ENCODE measurements at places on chromosomes 1 and 21. TPM values are rescaled to one million over a fixed set of nuclear protein-coding genes. Genes with fewer than 3 reads are reported as not detected.

LIN9 gene
- total RNA-seq, result 6.8 TPM

CSF3R gene
- not detected for total RNA-seq

OR2L13 gene
- total RNA-seq, result not detected

TMCO2 gene
- not detected for total RNA-seq

OR2M3 gene
- total RNA-seq, result not detected

OR2T11 gene
- not detected for total RNA-seq

DDI2 gene
- 14.4 TPM for total RNA-seq

PTGS2 gene
- total RNA-seq, result 40.7 TPM

TDRD5 gene
- total RNA-seq, result not detected

PPFIA4 gene
- 0.25 TPM for total RNA-seq

DAB1 gene
- not detected for total RNA-seq

ANGPTL1 gene
- total RNA-seq, result not detected

FAM177B gene
- not detected for total RNA-seq

MTR gene
- total RNA-seq, result 22.8 TPM

DNA sequence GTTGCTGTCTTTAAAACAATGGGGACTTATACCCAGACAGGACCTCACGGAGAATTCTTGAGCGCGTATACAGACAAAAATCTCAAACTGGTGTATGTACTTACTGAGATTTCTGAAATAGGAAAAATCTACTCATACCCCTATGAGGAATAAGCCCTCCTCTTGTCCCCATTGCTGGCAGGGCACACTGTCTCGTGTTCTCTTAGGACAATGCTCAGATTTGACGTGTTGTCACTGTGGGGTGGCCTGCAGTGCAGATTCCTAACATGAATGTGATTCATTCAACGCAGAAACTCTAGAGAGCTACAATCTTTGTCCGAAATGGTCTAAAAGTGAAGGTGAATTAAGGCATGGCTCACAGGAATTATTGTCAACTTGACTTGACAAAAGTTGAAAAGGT lies 31.1 kb upstream of the PDE9A start:
- no peak for DNase-seq

- DNase-seq, result peak; percentile 17
Measured at GRCh38 chr1:107617456-107617855, 347.5 kb downstream of the VAV3 start.

DNA sequence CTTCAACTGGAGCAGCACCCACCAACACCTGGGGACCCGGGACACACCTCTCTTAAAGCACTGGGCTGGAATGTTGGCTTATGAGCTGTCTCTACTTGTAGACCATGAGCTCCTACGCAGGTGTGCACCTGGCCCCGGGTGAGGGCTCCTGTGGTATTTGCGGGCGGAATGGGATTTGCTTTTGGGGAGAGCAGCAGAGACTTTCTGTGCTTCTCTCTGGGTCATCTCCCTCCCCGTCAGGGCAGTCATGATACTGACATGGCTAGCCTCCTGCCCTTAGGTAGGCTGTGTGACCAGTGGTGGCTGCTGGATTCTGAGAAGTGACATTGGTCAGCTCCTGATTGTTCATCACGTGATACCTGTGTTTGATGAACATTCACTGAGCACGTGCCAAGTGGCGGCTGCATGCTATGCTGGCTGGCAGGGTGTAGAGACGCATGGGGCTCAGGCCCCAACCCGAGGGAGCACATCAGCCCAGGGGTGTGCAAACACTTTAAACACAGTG lies 9.0 kb upstream of the ZBTB21 start:
- DNase-seq, result peak; percentile 98

- DNase-seq, result no peak
Measured at GRCh38 chr1:11463177-11463576, 15.8 kb upstream of the DISP3 start.

- DNase-seq, result no peak
Measured at GRCh38 chr1:8443558-8444194, 125.8 kb downstream of the SLC45A1 start.

- no peak for DNase-seq
Measured at GRCh38 chr1:182139496-182139895, 78.0 kb upstream of the ZNF648 start.

DNA sequence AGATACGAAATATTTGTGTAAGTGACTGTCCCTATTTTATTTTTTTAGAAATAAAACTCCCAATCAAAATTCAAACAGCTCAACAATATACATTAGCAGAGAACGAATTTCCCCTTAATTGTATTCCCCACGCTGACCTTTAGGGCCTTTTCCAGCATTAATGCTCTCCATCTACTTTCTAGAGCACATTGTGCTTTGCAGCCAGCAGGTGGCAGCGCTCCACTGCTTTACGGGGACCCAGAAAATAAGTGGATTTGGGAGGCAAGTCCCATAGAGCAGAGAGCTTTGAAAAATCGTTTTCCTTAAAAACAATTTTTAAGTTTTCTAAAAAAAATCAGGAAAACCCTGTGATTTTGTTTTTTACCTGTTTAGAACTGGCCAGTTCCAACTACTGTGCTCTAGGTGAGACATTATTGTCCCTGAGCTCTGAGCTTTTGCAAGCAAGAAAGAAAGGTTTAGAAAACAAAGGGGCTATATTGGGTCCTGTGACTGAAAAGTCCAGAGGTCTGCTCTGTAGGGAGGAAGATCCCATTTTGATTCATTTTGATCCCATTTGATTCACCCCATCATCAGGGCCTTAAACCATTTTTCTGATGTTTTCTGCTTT lies 144.4 kb upstream of the ZNF644 start:
- peak; percentile 10 for DNase-seq

GRCh38 chr1:76508871-76509270 lies 358.4 kb upstream of the ST6GALNAC5 start:
- no peak for DNase-seq

DNA sequence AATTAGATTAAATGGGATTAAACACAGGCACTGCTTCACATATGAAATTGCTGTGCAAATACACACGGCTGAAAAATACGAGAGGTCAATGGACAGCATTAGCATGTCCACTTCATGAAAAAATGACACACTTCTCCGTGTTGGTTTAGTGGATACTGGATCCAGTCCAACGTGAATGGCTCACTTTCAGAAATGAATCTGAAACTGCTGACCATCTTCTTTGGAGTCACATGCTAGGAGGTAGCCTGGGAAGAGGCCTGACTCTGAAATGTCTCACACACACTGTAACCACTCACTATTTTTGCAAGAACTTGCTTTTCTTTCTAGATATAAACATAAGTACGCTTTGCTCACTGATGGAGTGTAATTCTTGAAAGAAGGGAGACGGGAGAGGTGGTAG lies 127.3 kb downstream of the HLCS start:
- no peak for DNase-seq

GRCh38 chr1:153842006-153842471 lies 66.8 kb downstream of the SLC27A3 start:
- DNase-seq, result no peak

- DNase-seq, result no peak
Measured at GRCh38 chr1:215202868-215203267, 120.3 kb downstream of the KCNK2 start.

DNA sequence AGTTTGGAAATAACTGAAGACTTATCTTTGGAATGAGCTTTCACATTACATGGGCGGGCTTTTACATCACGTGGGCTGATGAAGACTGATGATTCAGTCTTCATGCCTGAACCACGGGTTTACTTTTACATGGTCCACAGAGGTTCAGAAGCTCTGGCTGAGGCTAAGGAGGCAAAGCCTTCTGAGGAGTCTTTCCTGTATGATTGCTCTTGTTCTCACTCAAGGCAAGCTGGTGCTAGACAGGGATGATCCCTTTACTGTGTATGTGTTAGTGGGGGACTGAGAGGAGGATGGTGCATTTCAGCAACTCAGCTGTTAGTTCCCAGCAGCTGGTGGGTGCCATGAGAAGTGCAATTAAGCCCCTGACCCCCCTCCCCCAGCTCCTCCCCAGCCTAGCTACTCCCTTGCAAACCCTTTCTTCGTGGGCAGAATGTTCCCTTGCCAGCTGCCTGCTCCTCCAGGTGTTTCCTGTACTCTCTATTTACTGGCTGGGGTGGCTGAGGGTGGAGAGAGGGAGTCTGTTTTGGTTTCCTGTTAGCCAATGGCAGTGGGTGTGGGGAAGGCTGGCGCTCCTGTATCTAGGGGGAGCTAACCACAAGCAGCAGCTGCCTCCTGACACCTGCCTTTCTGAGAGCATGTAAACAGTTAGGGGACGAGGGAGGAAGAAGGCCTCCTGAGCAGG lies 15.4 kb downstream of the BTG2 start:
- no peak for DNase-seq

GRCh38 chr1:98101364-98101763 lies 180.5 kb upstream of the DPYD start:
- DNase-seq, result no peak

- no peak for DNase-seq
Measured at GRCh38 chr1:218846181-218846580, 327.5 kb upstream of the LYPLAL1 start.

GRCh38 chr1:59971464-59971911 lies 44.9 kb upstream of the CYP2J2 start:
- peak; percentile 38 for DNase-seq

- no peak for DNase-seq
Measured at GRCh38 chr1:86703696-86704457, 499 bp upstream of the SH3GLB1 start.

DNA sequence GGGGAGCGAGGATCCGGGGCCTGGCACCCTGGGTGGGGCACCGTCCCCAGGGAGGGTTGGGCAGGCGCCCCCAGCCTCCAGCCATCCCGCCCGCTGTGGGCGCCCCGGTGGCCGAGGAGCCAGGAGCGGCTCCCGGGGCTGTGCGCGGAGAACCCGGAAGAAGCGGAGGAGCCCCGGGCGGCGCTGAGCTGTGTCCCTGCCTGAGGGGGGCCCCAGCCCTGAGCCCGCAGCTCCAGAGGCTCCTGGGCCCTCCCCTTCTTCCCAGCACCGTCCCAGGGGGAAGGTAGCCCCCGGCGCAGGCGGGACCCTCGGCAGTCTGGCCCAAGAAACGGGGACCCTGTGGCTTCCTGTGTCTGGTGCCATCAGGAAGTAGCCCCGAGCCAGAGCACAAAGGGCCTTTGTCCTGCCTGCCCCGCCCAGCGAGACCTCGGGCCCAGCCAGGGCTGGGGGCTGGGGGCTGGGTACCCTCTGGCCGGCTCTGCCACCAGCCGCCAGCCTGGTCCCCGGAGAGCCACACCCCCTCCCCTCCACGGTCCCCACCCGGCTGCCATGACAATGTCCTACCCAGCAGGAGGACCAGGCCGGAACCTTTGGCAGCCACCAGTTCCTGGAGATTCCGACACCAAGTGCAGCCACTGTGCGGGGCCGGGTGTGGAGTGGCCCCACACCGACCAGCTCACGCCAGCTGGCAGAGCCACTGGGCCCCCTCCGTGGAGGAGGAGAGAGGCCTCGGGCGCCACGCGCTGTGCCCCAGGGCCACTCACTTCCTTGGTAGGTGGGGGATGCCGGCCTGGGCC lies 15.6 kb upstream of the TTLL10 start:
- DNase-seq, result no peak

DNA sequence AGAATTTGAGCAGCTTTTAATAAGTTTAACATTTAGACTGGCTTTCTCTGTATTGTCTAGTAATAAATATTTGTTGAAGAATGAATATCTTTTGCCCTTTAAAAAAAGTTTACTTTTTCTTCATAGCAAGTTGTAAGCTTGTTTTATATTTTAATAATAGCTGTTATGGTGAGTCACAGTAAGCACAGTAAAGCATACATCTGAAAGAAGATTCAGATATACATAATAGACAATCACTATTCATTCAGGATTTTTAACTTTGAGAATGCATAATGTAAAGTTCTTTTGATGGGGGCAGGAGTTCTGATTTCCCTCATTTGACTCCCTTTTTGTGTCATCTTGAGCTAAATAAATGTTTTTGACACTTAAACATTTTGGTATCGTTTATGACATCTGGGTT lies 66.0 kb downstream of the ZMYM4 start:
- no peak for DNase-seq

Measured in foreskin keratinocyte (primary cell).